Activated effector memory CD4-positive, alpha-beta T cell treated with Interleukin-2 at 50 U/mL for 16 hours (primary cell): ENCODE measurements at places on chromosomes 3 and 15.
A peak's percentile ranks its signal among the peaks of the same experiment; 100 is the strongest.

- no peak for DNase-seq
Observed at GRCh38 chr15:90946538-90946937, 8.1 kb upstream of the RCCD1 start.

DNA sequence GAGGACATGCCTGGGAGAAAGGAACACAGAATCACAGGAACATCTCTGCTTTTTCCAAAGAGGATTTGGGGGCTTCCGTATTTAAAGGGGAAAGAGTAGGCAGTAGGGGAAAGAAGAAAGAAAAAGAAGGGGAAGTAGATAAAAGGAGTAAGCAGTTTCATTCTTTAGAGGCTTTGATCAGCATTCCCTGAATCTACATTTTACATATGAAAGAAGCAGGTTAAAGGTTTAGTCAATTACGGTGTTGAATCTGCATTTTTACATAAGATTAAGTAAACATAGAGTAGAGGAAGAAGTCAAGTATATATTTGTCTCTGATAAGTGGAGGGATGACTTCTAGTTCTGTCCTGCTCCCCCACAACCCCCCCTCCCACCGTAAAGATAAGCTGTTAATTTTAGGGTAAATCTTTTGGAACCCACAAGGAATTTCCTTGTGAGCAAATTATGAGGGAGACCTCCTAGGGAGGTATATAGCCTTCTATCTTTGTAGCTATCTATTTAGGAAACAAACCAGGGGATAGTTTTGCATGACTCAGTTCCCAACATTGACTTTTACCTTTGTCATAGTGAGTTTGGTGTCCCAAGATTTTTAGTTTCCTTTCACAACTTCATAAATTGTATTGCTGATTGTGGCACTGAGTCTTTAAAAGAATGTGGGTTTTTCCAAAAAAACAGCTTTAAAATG lies 8.7 kb upstream of the P2RY12 start:
- DNase-seq: no peak

GRCh38 chr3:139136469-139137202 lies 91.9 kb upstream of the PRR23C start:
- DNase-seq: no peak

- DNase-seq: no peak
Observed at GRCh38 chr3:116524453-116525210, 79.3 kb upstream of the LSAMP start.

GRCh38 chr3:10957976-10958749 lies 34.4 kb upstream of the SLC6A1 start:
- no peak for DNase-seq

GRCh38 chr3:23438657-23439056 lies 235.5 kb downstream of the UBE2E2 start:
- no peak for DNase-seq

- no peak for DNase-seq
Observed at GRCh38 chr15:40826423-40827075, 2.0 kb downstream of the PPP1R14D start.

DNA sequence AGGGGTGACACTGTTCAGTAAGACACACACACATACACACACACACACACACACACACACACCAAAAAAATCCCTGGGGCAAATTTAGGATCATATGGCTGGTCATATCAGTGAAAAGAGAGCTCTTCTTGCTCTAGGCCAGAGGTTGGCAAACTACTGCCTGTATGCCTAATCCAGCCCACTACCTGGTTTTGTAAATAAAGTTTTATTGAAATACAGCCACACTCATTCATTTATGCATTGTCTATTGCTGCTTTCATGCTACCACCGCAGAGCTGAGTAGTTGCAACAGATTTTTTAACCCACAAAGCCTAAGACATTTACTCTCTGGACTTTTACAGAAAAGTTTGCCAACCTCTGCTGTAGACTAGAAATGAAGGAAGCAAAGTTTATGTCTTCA lies 30.6 kb downstream of the ACP3 start:
- DNase-seq: no peak

DNA sequence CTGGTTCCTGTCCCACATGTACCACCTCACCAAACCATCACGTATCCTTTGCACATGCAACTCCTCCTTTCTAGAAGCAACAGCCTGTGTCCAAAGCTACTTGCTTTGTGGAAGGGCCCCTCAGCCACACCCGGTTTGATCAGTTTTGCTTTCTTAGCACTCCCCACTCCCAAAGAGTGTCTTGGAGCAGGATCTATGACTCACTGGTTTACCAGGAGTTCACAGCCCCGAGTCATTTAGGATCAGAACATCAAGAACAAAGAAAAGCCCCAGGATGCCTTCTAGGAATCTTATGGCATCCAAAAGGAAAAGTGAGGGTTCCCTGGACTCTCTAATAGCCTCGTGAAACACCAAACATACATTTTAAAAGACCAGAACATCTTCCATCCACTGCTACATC lies 50.7 kb upstream of the IGF1R start:
- no peak for DNase-seq

DNA sequence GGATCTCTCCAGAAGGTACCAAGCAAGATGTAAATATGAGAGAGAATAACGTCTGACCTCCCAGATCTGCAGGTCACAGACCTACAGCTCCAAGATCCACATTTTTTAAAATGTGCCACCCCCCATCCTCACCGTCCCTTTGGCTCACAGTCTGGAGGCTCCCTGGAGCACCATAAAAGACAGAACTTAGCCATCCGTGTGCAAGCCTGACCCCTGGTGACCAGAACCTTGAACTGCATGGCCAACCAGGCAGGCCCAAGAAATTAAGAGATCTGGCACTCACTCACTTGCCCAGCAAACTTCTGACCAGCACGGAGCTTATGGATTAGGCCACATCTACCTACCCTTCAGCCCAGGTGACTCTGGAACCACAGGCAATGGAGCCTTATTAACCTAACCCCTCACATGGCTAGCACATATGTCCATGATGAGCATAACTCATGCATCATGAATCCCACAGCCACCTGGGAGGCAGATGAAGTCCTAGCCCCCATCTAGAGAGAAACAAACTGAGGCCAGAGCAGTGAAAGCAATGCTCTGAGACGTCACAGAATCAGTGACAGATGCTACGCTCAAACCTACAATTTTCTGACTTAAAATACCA lies 275.3 kb downstream of the UACA start:
- peak; percentile 63 for DNase-seq

- no peak for DNase-seq
Observed at GRCh38 chr3:66537735-66538134, 36.9 kb upstream of the LRIG1 start.

GRCh38 chr3:111351334-111351733 lies 190.7 kb upstream of the CD96 start:
- no peak for DNase-seq

- DNase-seq: no peak
Observed at GRCh38 chr3:47825590-47825989, 22.7 kb downstream of the DHX30 start.

- no peak for DNase-seq
Observed at GRCh38 chr3:32422943-32423342, 31.3 kb downstream of the CMTM7 start.

- no peak for DNase-seq
Observed at GRCh38 chr15:33149919-33150318, 44.6 kb downstream of the FMN1 start.
